ENCODE measurements at places on chromosomes 5 and 9. TPM values are rescaled to one million over a fixed set of nuclear protein-coding genes. Genes with fewer than 3 reads are reported as not detected.

The ADAMTSL2 gene
- total RNA-seq = 0.11 TPM

The LAMC3 gene
- total RNA-seq = 1.5 TPM

The CAVIN4 gene
- 1.9 TPM for total RNA-seq

The AQP3 gene
- 0.11 TPM for total RNA-seq

The TSSK1B gene
- not detected for total RNA-seq

The SLC23A1 gene
- not detected for total RNA-seq

The PCDHA9 gene
- total RNA-seq = 0.09 TPM

The PHYHD1 gene
- total RNA-seq = 0.34 TPM

The SLC35D2 gene
- 26.6 TPM for total RNA-seq

The TEX48 gene
- total RNA-seq = not detected

The S100Z gene
- not detected for total RNA-seq

The WWC1 gene
- total RNA-seq = under 0.01 TPM

All from dermis lymphatic vessel endothelial cell (primary cell).